Neural crest cell (in vitro differentiated cells): ENCODE measurements at places on chromosomes 12 and 14.

DNA sequence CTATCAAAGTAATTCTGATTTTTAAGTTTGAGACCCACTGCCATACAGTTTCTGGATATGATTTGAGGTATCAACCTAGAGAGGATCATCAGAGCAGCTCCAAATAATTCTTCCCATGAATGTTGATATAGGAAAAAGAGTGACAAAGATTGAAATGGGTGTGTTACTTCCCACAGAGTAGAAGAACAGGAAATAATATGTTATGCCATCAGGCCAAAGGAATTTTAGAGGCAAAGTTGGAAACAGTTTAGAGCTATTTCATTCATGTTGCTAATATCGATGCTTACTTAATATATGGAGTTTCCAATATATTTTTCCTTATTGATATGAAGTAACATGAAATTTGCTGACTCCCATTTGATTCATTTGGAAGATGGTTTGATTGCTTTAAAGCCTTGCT is 8.9 kb upstream of the MSRB3 start:
- no peak overlapping the region for H3K4me3 ChIP-seq
- no peaks in the 10 kb centered on the region for H3K27me3 ChIP-seq
- no peaks in the 10 kb centered on the region for H3K4me1 ChIP-seq
- H3K36me3 ChIP-seq: no peaks in the 10 kb centered on the region

DNA sequence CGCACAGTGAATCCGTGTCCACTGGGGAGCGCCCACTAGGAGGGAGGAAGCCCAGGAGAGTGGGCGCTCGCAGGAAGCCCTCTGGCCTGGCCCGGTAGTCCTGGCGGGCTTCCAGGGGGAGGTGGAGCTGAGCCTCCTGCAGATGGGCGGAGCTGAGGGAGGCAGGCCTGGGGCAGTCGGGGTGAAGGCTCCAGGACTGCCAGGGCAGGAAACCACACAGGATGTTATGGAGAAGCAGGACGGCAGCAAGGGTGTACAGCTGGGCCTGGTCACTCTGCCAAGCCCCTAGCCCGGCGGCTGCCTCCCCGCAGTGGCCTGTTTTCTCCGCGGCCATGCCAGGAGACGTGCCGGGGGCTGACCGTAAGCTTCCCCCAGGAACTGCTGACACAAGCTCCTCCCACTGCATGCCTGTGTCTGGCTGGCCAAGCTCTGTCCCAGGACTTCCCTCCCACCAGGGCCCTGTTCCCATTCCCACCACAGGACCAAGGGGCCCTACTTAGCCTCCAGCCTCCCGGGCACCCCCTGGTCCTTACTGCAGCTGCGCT is 143.4 kb upstream of the C14orf180 start:
- H3K36me3 ChIP-seq: no peaks in the 10 kb centered on the region
- H3K4me3 ChIP-seq: no peak overlapping the region
- no peak overlapping the region for H3K27ac ChIP-seq
- no peak for DNase-seq
- H3K4me1 ChIP-seq: no peaks in the 10 kb centered on the region

DNA sequence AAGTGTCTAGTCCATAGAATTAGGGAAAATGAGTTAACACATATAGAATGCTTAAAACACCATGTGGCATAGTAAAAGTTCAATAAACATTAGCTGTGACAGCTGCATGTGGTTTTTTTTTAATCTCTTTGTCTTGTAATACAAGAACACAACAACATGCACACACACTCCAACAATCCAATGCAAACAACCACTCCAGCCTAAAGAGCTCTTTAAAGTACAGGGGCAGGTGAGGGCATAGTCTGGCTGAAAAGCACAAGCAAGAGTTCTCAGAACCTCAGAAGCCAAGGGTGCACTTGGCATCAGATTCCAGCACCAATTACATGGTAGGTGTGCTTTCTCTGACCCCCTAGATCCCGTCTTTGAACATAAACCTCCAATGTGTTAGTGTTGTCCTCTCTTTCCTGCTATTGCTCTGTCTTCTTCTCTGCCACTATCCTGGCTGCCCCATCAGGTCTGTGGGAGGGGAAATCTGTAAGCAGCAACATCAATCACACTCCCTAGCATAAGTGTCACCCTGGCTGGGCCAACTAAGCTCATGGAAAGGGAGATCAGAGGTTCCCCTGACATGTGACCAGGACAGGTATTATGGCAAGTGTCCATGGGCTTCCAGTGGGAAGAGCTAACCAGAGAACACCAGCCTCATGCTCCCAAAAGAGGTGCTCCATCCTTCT is 91.0 kb downstream of the SLC8A3 start:
- H3K36me3 ChIP-seq: no peaks in the 10 kb centered on the region
- H3K4me3 ChIP-seq: no peak overlapping the region
- peaks cover 6% of the 10 kb centered on the region for H3K27me3 ChIP-seq
- no peak for DNase-seq
- peak overlapping the region; percentile 9 for H3K27ac ChIP-seq

GRCh38 chr14:100010679-100011078 is 54.5 kb upstream of the EVL start:
- H3K36me3 ChIP-seq: peaks cover 30% of the 10 kb centered on the region
- peaks cover 11% of the 10 kb centered on the region for H3K4me1 ChIP-seq
- no peaks in the 10 kb centered on the region for H3K27me3 ChIP-seq
- no peak for DNase-seq
- no peak overlapping the region for H3K27ac ChIP-seq
- no peak overlapping the region for H3K4me3 ChIP-seq

DNA sequence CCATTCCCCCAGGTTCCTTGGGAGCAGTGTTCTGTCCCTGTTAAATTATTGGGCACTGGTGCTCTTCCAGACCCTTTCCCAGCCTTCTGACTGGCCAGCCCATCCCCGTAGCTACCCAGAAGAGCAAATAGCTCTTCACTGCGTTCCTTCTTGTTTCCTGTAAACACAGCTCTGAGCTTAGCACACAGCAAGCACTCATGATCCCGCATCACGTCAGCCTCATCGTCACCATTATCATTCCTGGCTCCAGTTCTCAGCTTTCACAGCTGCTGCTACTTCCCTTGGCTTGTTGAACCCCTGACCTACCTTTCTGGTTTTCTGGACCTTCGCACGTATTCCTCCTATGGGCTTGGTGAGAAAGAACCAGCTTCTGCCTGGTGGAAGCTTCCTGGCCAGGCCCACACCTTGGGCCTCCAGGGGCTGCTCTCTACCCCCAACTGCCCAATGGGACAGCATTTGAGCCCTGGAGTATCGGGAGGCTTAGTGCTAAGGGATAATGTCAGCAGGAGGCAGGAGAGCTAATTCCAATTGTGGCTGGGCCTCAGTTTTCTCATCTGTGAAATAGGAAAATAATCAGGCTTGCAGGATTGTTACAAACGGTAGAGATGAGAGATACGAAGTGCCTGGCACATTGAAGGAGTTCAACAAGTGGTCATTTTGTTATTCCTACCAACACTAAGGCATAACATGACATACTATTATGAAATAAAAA is 22.6 kb upstream of the PAPOLA start:
- H3K36me3 ChIP-seq: no peaks in the 10 kb centered on the region
- no peaks in the 10 kb centered on the region for H3K27me3 ChIP-seq
- DNase-seq: no peak
- H3K27ac ChIP-seq: no peak overlapping the region
- no peak overlapping the region for H3K4me3 ChIP-seq
- H3K4me1 ChIP-seq: no peaks in the 10 kb centered on the region

DNA sequence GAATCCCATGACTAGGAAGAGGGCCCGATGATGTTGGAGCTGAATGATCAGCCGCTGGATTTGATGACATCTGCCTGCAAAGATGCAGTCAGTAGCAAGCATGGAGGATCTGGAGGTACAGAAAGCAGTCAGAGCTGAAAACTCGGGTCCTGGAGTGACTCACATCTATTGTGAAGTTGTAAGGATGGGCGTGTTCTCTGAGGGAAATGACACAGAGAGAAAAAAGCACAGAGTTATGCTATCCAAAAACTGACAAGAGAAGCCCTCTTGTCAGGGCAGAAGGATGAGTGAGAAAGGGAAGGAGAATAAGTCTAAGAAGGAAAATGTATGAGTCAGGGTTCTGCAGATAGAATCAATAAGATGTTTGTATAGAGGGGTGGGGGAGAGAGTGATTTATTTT is 380.4 kb upstream of the CCDC196 start:
- H3K4me3 ChIP-seq: no peak overlapping the region
- no peak for DNase-seq
- peaks cover 8% of the 10 kb centered on the region for H3K4me1 ChIP-seq
- no peaks in the 10 kb centered on the region for H3K36me3 ChIP-seq
- H3K27me3 ChIP-seq: peaks cover 3% of the 10 kb centered on the region

DNA sequence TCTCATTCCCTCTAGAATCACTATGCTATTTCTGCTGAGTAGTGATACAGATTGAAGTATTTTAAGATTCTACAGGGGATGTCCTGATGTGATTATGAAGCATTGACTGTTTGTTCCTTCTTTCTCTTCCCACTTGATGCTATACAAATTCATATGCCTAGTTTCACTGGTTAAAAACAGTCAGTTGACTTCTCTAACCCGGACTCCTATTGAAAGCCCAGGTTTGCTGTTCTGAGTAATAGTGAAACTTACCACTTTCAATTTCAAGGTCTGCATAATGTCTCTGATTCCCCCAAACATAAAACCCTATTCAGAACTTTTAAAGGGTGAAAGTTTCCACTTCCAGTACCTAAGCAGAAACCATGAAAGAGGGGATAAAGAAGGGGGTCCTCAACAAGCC is 117.7 kb upstream of the RPL10L start:
- H3K36me3 ChIP-seq: no peaks in the 10 kb centered on the region
- no peaks in the 10 kb centered on the region for H3K27me3 ChIP-seq
- no peaks in the 10 kb centered on the region for H3K4me1 ChIP-seq
- no peak overlapping the region for H3K4me3 ChIP-seq
- no peak for DNase-seq

GRCh38 chr12:86256163-86256562 is at the start of gene MGAT4C:
Gene MGAT4C (minus strand): TSS chr12:86256391.
- no peak within 1 kb of the TSS for H3K27ac ChIP-seq
- DNase-seq: no peak
- H3K4me3 ChIP-seq: no peak within 1 kb of the TSS
- H3K4me1 ChIP-seq: peaks cover 7% of the 10 kb centered on the region
- H3K27me3 ChIP-seq: no peaks in the 10 kb centered on the region
- H3K36me3 ChIP-seq: no peaks in the 10 kb centered on the region

DNA sequence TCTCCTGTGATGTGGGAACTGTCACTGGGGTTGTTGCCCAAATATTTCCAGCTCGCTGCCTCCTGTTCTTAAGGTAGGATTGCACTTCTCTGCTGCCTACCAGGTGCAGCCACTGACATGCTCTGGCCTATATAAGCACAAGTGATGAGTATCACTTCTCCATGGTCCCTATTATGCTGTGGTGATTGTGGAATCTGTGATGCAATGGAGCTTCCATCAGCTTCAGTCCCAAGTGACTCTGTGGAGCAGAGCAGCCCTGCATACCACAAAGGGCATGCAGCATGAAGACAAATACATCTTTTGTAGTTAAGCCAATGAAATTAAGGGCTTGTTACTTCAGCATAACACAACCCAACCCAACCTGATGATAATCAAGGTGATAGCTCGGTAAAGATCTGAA is 43.5 kb downstream of the CKAP4 start:
- peaks cover 5% of the 10 kb centered on the region for H3K36me3 ChIP-seq
- no peaks in the 10 kb centered on the region for H3K27me3 ChIP-seq
- DNase-seq: no peak
- H3K4me3 ChIP-seq: no peak overlapping the region

GRCh38 chr12:31803306-31804184 is 74.7 kb upstream of the AMN1 start:
- H3K27me3 ChIP-seq: no peaks in the 10 kb centered on the region
- no peaks in the 10 kb centered on the region for H3K36me3 ChIP-seq
- peaks cover 7% of the 10 kb centered on the region for H3K4me1 ChIP-seq
- no peak overlapping the region for H3K27ac ChIP-seq

GRCh38 chr12:14810953-14811483 is 3.0 kb downstream of the SMCO3 start:
- no peaks in the 10 kb centered on the region for H3K4me1 ChIP-seq
- no peak overlapping the region for H3K4me3 ChIP-seq
- no peak for DNase-seq
- no peaks in the 10 kb centered on the region for H3K36me3 ChIP-seq
- H3K27me3 ChIP-seq: peaks cover 3% of the 10 kb centered on the region
- H3K27ac ChIP-seq: no peak overlapping the region

DNA sequence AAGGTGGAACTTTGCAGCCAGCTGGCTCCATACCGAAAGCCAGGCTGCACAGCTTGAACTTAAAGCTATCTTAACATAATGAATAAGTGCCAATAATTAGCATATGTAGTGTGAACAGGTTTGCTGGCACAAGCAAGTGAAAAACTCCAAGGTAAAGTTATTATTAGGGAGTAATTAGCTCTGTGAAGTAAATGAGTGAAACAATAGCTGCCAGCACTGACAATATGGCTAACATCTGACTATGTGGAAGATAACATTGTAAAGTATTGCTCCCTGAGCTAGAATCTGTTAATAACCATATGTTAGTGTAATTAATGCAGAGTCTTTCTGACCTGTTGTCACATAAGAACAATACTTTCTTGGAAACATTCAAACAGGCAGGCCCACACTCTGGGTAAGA is 246.4 kb downstream of the SOX5 start:
- H3K36me3 ChIP-seq: no peaks in the 10 kb centered on the region
- H3K27me3 ChIP-seq: no peaks in the 10 kb centered on the region
- no peak for DNase-seq

DNA sequence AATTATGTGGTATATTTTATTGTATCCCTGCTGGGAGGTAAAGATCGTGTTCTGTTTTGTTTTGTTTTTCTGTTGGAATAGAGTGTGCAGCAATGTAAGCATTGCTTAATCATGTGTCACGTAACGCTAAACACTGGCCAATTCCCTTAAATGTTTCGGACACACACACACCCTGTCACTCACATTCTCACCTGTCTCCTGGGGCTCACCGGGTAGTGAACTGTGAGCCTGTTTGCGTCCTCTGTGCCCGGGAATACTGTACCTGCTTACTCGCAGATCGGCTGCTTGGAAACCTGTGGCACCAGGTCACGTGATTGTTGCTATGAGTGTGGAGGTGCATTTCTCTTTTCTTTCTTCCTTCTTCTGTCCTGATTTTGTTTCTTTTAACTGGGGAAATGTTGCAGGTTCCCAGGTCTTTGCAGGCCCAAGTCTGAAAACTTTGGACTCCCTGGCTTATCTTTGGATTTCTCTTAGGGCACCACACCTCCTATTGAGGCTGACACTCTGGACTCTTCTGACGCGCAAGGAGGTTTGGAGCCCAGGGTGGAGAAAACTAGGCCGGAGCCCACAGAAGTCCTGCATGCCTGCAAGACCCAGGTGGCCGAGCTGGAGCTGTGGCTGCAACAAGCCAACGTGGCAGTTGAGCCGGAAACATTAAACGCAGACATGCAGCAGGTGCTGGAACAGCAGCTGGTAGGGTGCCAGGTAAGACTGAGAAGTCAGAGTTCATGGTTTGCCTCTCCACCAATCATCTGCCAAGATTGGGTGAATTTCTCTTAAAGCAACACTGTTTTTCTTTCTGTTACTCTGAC is 181.1 kb downstream of the ESR2 start:
- no peak overlapping the region for H3K4me3 ChIP-seq
- no peaks in the 10 kb centered on the region for H3K27me3 ChIP-seq
- H3K27ac ChIP-seq: no peak overlapping the region
- no peaks in the 10 kb centered on the region for H3K4me1 ChIP-seq

DNA sequence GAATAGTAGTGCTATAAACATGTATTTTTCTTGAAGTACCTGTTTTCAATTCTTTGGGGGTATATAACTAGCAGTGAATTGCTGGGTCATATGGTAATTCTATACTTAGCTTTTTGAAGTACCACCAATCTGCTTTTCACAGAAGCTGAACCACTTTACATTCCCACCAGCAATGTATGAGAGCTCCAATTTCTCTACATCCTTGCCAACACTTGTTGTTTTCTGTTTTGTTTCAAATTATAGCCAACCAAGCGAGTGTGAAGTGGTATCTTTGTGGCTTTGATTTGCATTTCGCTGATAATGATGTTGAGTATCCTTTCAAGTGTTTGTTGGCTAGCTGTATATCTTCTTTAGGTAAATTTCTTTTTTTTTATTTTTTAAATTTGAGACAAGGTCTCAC is 95.7 kb downstream of the PAPLN start:
- H3K27ac ChIP-seq: no peak overlapping the region
- DNase-seq: no peak
- H3K4me3 ChIP-seq: no peak overlapping the region
- no peaks in the 10 kb centered on the region for H3K36me3 ChIP-seq
- no peaks in the 10 kb centered on the region for H3K4me1 ChIP-seq
